Tibial artery (tissue), 4 donors: ENCODE measurements at places on chromosomes 1 and 21.
A peak's percentile ranks its signal among the peaks of the same experiment; 100 is the strongest.

DNA sequence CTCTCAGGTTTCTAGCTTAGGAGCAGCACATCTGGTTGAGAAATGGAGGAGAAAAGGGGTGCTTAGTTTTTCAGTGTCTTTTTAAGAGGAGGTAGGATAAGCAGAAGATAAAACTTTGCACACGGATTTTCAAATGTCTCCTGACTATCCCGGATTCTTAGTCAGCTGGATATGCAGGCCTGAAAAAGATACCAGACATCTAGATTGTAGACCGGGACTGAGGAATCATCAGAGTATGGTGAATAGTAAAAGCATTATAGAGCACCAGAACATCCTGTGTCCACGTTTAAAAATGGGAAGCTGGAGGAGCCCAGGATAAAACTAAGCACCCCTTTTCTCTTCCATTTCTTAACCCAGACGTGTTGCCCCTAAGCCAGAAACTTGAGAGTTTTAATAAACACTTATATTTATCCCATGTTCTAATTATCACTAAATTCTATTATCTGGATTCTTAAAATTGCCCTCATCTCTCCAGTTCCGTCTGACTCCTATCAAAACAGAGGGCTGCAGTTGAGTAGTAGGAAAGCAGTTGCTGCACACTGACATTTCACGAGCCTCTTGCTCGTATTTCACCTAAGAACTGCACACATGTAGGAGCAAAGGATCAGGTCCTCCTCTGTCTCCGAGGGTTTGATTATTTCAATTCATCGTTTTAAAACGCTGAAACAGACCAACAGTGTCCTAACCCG, 609 bp downstream of the PIGK start:
- DNase-seq = no peak

DNA sequence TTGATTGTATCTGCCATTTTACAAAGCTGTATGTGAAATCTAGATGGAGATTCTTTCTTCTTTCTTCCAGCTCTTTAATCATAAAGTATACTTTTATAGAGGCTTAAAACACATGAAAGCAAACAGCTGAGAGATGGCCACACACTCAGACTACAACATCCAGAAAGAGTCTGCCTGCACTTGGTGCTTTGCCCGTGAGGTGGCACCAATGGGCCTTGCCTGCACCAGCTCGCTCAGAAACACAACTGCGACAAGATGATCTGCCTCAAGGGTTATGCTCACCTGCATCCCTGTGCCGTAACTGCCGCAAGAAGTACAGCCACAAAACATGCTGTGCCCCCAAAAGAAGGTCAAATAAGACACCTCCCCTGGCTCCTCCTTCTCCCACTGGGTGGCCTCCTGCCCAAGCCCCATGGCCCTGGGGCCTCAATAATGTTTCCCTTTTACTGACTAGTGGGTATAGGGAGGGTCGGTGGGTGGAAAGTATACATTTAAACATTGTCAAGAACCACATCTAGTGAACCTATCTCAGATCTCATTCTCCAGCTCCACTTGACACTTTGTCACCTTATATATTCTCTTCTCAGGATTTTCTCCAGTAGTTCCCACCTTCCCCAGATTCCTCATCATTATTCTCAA, 66.7 kb upstream of the ANGPTL3 start:
- DNase-seq = peak; percentile 24

GRCh38 chr1:228373004-228373680, 33.5 kb downstream of the TRIM11 start:
- DNase-seq = peak; percentile 61

- DNase-seq = no peak
These were observed 4.5 kb downstream of the SYDE2 start for GRCh38 chr1:85196358-85196757.

DNA sequence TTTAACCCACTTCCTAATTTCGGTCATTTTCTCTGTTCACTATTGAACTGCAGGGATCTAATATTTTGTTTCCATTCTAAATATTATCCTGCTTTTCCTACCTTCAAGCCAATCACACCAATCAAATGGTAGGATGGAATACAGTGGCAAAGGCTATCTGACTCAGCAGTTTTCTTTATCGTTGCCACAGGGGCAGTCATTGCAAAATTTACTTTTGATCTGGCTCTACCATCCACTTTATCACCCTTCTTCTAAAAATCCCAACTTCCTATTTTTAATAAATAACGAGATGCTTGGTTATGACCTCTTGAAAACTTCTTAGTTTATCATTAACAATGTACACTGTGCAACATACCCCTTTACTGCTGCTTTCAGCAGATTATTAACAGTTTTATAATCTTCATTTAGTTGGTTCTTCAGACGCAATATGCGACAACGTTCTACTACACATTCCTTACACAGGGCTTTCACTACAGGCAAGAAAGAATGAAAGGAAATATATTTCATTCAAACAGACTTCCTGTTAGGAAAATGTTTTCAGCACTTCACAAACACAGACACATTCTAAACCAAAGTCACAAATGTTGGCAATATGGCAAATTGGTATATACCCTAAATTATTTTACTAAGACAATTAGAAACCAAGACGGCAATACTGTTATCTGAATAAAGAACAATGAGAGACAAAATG, 52.3 kb upstream of the RAP1GAP start:
- DNase-seq = no peak

GRCh38 chr1:192810253-192810880, 1.5 kb downstream of the RGS2 start:
- DNase-seq = peak; percentile 66

DNA sequence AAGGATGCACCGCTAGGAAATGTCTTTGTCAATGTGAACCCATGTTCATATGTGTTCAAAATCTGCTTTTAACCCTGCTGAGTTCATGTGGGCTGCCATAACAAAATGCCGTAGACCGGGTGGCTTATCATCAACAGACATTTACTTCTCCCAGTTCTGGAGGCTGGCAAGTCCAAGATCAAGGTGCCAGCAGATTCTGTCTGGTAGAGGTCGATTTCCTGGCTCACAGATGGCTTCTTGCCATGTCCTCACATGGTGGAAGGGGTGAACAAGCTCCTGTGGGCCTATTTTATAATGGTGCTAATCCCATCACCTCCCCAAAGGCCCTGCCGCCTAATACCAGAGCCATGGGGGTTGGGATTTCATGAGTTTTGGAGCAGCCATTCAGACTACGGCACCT, 4.6 kb upstream of the CDCP2 start:
- DNase-seq = no peak
